ENCODE measurements at places on chromosomes 1 and 21.

DNA sequence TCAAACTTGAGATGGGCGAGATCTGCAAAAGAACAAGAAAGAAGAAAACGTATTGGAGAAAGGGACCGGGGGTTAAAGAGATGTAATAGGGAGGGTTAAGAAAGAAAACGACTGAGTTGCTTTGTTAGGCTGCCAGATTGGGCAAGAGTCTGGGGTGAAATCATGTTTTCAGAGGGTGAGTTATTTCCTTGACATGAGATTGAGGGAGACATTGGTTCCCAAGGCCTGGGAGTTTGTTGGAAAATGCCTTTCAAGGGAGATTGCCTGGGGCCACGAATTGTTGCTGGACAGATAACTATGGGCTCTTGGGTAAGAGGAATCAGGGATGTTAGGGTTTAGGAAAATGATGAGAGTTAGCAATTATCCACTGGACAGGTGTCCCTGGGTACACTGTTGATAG lies 776 bp upstream of the CADM3 start:
- no peak for DNase-seq

DNA sequence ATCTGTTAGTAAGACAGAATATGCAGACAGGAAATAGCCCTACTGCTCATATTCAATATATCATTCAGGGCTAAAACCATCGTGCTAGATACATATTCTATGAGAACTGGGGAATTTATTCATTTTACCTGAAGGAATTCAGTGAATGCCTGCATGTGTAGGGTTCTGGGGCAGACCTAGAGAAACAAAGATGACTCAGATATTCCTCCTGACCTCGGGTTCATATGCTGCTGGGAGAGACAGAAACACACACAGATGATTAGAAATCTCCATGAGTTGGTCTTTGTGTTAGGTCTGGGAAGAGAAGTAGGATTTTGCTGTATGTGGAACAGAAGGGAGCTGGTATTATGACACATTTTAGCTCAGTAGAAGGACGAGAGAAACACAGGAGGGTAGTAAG lies 176.5 kb upstream of the ST6GALNAC5 start:
- no peak for DNase-seq

DNA sequence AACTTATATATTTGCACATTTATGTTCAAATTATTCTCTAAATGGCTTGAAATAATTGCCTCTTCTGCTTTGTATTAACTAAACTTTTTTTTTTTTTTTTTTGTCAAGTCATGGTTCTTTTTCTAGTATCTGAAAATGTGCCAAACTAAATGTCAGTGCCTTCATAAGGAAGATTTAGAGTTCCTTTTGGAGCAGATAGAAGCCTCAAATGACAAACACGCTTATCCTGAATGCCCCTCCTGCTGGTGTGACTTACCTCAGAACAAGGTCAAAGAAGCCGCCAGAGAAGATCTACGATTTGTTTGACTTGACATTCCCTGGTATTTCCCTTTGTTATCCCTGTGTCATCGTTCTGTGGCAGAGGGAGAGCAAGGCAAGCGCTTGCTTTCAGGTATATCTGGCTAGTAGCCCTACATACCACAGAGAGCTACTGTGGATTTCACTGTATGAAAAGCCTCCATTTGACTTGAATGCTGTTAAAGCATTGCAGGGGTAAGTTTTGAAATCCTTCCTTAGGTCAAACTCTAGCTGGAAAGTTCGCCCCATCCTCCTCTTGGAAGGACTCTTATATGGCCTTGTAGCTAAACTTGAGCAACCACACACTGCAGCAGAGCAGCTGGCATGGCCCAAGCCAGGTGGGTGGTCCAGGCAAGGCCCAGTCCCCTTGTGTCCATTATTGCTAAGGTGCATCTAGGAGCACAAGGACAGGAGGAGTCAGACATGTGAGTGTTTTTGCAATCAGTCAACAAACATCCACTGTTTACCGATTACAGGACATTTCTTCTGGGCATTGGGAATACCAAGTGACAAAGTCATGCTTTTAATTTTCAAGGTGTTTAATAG lies 285.4 kb upstream of the USP25 start:
- DNase-seq: no peak

- DNase-seq: no peak
Measured at GRCh38 chr1:156154317-156154749, 948 bp downstream of the SEMA4A start.

GRCh38 chr1:116910379-116911187 lies 867 bp downstream of the PTGFRN start:
- peak; percentile 67 for DNase-seq

GRCh38 chr1:96772972-96773371 lies 51.4 kb downstream of the PTBP2 start:
- DNase-seq: no peak

GRCh38 chr1:56573311-56573710 lies 6.1 kb downstream of the PLPP3 start:
- no peak for DNase-seq

DNA sequence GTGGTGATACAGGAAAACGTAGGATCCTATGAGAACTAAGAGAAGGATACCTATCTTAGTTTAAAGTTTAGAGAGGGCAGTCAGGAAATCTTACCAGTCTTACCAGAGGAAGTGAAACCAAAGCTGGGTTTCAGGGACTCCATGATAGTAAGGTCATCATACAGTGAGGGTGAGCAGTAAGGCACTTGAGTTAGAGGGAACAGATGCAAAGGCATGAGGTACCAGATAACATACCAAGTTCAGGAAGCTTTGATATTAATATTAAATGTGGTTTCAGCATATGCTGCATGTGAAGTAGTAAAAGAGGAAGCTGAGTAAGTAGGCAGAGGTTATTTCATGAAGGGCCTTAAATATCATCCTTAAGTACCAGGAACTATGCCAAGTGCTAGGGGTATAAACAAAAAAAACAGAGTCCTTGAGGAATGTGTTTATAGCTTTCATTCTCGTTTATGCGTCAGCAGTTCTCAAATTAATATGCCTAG lies 16.9 kb downstream of the ATG4C start:
- DNase-seq: no peak

- no peak for DNase-seq
Measured at GRCh38 chr1:9174243-9174642, 45.3 kb upstream of the GPR157 start.

GRCh38 chr1:215523906-215524305 lies 43.2 kb upstream of the KCTD3 start:
- DNase-seq: no peak

- DNase-seq: no peak
Measured at GRCh38 chr1:33329600-33330305, 8.9 kb upstream of the A3GALT2 start.

- no peak for DNase-seq
Measured at GRCh38 chr1:18411820-18412641, 68.7 kb upstream of the KLHDC7A start.

DNA sequence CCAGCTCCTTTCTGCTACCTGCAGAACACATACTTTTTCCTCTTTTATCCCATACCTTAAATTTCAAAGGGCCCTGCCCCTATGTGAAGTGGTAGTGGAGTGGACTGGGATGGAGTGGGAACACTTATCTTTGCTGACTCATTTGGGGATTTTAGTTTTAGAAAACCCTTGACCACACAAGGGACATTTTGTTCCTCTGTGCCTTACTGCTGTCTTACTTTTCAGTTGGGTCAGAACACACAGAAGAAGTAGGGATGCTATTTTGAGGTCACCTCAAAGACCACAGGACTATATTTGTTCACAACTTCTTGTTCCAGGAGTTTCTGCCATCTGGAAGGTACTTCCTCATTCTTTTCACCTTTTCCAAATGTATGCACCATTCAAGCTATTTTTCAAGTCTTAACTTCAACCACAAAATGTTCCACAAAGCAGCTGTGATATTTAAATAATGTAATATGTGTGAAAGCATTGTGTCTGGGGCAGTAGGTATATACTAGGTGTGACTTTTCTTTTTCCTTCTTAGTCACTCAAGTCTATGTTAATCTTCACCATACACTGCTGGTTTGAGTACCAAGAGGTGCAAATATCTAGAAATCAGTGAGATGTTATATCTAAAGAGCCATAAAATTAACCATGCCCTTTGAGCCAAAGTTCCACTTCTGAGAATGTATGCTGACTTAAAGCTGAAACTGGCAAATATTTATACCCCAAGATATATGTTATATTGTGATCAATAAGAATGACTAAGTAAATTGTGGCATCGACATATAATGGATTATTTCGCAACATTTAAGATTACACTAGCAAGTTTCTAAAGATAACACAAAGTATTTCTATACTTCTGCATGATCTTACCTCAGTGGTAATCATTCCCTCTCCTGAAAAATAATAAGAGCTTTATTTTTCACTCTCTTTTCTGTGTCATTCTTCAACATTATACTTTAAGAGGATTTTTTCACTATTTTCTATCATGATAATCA lies 308.5 kb downstream of the MRPL39 start:
- no peak for DNase-seq

- no peak for DNase-seq
Measured at GRCh38 chr1:63790989-63791388, 17.2 kb downstream of the ROR1 start.

GRCh38 chr1:30014031-30014430 lies 709.4 kb downstream of the MATN1 start:
- DNase-seq: no peak

DNA sequence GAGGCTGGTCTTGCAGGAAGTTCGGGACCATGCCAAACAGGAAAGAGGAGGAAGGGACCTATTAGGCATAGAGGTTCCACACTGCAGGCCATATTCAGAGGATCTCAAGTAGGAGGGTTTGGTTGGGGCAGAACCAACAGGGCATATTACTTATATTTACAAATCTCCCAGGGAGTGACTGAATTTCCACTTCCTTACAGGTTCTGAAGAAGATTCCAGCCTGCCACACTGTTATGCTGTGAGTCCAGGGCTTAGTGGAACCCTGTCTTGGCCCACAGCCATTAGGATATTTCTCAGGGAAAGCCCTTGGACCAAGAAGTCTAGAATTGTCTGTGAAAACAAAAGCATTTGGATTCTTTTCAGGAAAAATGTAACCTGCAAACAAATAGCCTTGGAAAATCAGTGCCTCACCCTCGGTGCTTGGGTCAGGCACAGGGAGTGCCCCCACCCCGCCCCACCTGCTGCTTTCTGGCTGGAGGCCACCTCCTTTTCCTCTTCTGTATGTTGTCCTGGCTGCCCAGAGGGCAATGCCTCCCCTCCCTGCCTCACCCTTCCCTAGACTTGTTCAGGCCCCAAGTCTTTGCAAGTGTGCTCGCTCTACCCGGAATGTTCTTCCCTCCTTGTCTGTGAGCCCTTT lies 41.0 kb upstream of the JUN start:
- DNase-seq: no peak

- no peak for DNase-seq
Measured at GRCh38 chr1:30919025-30919881, 10.7 kb upstream of the SDC3 start.

- DNase-seq: no peak
Measured at GRCh38 chr1:25700144-25700523, 83.5 kb downstream of the MAN1C1 start.

- DNase-seq: no peak
Measured at GRCh38 chr1:58076258-58076657, 470.3 kb downstream of the OMA1 start.

Data from NCI-H146 (cell line).